Lung (tissue), 17 donors: ENCODE measurements at places on chromosomes 1 and 21. TPM values are rescaled to one million over a fixed set of nuclear protein-coding genes. Genes with fewer than 3 reads are reported as not detected.

The GPR3 gene
- total RNA-seq, result 0.58 TPM

DNA sequence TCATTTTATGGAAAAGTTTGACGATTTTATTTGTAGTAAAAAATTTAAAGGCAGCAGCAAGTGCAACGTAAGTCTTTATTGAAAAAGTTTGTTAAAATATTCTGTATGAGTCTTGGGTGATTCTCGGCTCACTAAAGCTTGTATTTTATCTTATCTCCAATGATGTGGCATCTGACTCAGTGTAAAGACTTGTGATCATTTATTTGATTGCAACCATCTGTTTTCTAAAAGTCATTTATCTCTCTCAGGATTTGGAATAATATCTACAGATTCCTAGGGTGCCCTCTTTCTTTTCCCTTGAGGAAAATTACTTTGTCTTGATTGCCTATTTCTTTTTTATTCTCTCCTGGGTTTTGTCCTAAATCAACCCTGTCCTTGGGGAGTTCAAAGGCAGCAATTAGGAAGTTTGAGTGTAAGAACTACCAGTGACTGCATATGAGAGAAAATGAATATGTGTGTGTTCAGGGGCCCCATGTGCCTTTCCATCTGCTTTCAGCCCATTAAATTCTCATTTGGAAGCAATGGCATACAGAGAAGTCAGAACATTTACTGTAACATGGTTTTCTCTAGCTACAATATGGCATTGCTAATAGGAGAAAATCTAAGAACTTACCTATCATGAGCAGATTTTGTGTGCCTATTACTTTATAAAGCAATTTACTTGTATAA lies 575.0 kb upstream of the CHRM3 start:
- DNase-seq, result no peak

- no peak for DNase-seq
Measured at GRCh38 chr1:46134660-46135331, 2.4 kb upstream of the PIK3R3 start.

GRCh38 chr21:26100573-26100972 lies 70.0 kb downstream of the APP start:
- no peak for DNase-seq

DNA sequence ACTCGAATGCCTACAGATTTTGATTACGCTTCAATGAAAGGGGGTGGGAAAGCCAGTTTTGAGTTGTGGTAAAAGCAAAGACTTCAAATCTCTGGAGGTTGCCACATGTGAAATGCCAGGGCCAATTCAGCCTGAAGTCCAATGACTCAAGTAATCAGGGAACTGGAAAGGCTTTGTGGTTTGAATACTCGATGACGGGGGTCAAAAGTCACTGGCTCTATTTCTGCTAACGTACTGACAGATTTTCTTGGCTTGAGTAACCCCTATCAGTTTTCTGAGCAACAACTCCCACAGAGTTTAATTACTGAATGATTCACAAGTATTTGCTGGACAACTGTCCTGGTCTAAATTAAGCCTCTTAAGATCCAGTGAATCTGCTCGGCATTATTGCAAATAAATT lies 152.2 kb downstream of the SIPA1L2 start:
- DNase-seq, result no peak

DNA sequence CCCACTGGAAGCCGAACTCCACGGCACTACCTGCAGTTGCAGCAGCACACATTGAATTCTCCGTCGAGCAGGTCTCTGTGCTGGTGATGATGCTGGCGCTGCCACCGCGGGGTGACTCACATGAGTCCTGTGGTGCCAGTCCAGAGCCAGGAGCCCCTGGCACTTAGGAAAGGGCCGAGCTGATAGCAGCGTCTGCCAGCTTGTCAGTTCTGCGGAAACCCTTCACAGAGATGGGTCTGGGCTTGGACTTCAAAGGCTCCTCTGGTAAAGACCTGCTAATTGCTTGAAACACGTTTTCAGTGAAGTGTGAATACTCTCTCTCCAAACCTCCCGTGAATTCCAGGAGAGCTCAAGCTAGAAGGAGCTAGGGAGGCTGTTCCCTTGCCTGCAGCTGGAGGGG lies 92.2 kb downstream of the GRIK3 start:
- no peak for DNase-seq

GRCh38 chr1:6448749-6449631 lies 17.0 kb downstream of the TNFRSF25 start:
- peak; percentile 23 for DNase-seq
